ENCODE measurements at places on chromosomes 6 and 20. TPM values are rescaled to one million over a fixed set of nuclear protein-coding genes. Genes with fewer than 3 reads are reported as not detected.

- no peak for DNase-seq
These were observed 590 bp downstream of the SLCO4A1 start for GRCh38 chr20:62642666-62643520.

GRCh38 chr20:2109425-2110210 is 8.0 kb downstream of the STK35 start:
- peak; percentile 80 for DNase-seq

DNA sequence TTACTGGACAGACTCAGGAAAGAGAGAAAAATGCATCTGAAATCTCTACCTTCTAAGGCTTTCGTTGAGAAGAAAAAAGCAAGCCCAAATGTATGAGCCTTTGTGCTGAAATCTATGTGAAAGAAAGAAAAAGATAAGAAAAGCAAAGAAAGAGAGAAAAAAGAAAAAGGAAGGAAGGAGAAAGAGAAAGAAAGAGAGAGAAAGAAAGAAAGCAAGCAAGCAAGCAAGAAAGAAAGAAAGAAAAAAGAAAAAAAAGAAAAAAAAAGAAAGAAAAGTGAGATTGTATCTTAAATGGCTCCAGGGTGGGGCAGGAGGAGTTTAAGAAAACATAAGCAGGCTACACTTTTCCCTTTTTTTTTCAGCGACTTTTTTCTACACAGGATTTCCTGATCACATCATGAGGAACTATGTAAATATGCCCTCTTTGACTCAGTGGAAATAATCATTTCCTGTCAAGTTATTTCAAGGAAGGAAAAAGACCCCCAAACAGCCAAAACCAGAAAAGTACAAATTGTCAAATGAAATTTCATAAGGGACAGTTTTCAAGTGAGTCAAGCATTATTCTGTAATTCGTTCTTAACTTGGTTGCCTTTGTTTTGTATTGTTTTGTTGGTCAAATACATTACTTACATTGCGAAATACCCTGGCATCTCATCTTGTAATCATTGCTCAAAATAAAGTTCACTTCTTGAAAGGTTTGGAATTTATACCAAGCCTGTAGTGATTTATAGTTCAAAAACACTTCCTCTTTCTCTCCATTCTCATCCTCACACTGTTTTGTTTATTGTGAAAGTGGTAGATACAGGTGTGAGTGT is 79.5 kb upstream of the RNF217 start:
- DNase-seq = no peak

- DNase-seq = no peak
These were observed 47.7 kb downstream of the DNAH8 start for GRCh38 chr6:38762848-38763247.

GRCh38 chr20:2144850-2145249 is 43.2 kb downstream of the STK35 start:
- no peak for DNase-seq

The SLC12A5 gene
- not detected for total RNA-seq

The CARMIL1 gene
- total RNA-seq = 6.9 TPM

DNA sequence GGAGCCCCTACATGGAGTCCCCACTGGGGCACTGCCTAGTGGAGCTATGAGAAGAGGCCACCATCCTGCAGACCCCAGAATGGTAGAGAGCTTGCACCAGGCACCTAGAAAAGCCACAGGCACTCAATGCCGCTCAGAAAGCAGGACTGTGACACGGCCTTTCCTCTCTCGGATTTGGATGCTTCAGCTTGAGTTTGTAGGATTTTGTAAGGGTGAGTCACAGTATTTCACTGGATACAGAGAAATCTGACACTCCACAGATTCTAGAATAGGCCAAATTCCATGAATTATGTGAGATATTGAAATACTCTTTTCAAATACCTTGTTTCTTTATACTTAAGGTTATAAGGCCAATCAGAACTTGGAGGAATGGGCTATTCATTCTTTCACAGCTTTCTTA is 424.5 kb downstream of the HTR1B start:
- no peak for DNase-seq

DNA sequence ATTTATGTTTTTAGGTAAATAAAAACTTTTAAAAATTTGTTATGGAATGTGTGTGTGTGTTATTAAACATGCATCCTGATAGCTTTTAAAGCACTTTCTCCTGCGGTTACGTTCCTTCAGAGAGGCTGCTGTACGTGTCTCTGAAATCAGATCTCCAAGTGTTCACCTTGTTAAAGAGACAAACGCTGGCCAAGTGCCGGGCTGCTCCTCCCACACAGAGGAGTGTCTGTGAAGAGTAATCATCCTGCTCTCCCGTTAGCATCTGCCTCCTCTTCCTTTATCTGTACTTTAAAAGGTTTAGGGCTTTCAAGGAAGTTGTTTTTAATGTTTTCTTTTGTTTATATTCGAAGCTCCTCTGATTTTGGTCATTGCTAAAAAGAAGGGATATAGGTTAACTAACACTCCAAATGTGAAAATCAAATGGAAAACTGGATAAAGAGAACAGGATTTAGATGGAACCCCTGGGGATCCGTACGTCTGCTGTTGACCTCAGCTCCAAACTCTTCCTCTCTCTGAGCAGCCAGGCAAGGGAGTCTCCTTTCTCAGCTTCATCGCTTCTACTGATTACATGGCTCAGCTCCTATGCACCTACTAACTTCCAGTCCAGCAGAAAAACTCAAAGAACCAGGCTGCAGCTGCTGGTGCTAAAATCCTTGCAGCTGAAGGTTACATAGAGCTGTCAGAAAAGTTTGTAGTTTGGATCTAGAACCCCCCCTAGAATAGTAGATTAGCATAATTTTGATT is 20.0 kb downstream of the IRF4 start:
- DNase-seq = no peak

DNA sequence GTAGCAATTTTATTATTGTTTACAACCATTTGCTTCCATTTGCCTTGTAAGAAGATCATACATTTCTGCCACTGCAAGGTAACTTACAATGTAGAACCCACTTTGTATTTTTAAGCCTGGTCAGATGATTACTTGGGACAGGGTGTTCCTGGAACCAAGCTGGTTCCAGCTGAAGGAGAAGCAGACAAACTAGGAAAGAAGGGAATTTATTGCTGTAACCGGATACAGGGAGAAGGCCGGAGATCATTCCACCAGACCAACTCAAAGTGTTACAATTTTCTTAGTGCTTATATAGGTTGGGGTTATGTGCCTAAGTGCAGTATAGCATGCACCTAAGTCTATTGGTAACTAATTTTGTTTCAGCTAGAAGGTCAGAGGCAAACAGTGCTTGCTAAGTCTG is 104.4 kb downstream of the MANEA start:
- no peak for DNase-seq

DNA sequence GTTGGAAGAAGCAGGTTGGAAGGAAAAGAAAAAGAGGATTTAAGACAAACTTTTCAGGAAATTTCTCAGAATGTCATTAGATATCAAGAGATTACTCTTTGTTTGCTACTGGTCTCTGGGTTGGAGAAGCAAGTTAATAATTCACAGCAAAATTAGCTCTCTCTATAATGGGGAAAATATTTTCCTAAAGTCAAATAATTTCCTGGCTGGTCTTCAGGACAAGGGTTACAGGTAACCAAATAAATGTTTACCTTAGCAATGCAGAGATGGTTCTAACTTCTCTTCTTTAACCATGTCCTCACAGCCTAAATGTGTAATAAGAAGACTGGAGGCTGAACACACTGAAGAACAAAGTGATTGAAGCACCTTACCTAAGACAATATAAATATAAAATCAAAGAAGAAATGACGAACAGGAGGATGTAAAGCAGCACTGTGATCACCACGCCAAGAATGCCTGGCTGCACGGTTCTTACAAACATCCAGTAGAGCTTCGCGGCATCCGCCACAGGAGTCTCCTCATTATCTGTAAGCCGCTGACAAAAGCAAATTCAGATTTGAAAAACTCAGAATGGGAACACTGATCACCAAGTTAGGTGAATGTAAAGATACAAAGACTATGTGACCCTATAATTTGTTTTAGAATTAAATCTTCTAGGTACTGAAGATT is 717.5 kb downstream of the TFAP2A start:
- DNase-seq = no peak

DNA sequence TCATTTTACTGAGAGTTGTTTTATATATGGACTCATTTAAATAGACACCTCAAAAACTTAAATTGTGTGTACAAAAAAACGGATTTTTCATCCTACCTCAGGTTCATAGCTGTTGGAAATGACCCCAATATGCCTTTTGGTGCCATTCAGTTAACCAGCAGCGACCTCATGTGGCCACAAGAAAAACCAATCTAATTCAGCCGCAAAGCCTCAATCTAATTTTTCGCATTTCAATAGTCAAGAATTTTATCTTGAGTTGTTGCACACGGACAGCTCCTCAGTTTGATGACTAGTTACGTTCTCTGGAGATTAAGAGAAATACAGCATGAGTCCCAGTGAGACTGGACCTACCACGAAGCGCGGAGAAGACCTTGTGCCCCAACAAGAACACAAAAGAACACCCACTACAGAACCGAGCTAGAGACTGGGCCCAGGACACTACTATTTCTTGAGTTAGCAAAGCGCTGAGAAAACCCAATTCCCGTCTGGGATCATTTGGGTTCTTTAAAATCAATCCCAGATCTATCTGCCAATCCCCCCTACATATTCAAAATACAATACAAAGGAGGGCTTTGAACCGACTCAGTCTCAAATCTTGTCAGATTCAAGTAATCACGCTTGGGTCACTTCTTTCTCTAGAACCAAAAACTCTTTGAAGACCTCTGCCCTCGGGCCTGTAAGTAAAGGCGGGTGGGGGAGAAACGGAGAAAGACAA is 1.1 kb downstream of the TCP11 start:
- peak; percentile 74 for DNase-seq

The RALY gene
- total RNA-seq = 93.5 TPM

- no peak for DNase-seq
These were observed 4.3 kb downstream of the CALHM4 start for GRCh38 chr6:116557893-116558292.
